Activated CD8-positive, alpha-beta T cell treated with anti-CD3 and anti-CD28 coated beads for 36 hours (primary cell): ENCODE measurements at places on chromosomes 1 and 21.

- H3K27ac ChIP-seq: no peak overlapping the region
- H3K36me3 ChIP-seq: no peaks in the 10 kb centered on the region
- no peaks in the 10 kb centered on the region for H3K27me3 ChIP-seq
- no peak for DNase-seq
- H3K4me1 ChIP-seq: peaks cover 57% of the 10 kb centered on the region
- H3K4me3 ChIP-seq: no peak overlapping the region
These were observed 7.3 kb downstream of the POU2F1 start for GRCh38 chr1:167227934-167228378.

DNA sequence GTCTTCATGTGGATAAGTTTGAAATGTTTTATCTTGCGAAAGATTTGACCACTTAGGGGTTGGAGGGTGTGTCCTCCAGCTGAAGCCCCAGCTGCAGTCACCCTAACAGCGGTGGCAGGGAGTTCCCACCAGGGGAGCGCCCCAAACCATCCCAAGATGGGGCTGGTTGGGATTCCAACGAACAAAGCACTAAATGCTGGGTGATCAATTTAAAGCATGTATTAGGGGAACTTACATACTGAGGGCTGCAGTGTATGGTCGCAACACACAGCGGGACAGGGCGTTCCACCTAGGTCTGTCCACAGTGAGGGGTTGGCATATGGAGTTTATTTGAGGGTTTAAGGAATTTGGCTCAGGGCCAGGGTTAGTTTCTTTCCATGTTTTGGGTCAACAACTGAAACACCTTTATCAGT, 26.3 kb downstream of the SLC37A1 start:
- H3K36me3 ChIP-seq: peaks cover 4% of the 10 kb centered on the region
- no peaks in the 10 kb centered on the region for H3K27me3 ChIP-seq
- H3K4me3 ChIP-seq: no peak overlapping the region
- H3K4me1 ChIP-seq: peaks cover under 1% of the 10 kb centered on the region

DNA sequence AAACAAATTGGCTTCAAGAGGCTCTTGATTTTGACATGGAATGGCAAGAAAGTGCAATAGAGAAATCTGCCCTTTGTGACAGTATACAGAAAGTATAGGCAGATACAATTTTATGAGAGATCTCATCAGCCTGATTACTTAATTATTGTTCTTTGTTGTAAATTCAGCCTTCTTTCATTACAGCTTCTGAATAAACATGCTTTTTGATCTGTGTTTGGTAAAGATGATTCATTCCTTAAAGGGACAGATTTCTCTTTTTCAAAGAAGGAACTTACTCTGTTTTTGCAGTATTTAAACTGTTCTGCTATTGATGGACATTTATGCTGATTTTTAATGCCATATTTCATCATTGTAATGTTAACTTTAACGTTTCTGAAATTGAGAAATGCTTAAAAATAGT, 13.7 kb upstream of the MPC2 start:
- H3K27me3 ChIP-seq: no peaks in the 10 kb centered on the region
- H3K4me1 ChIP-seq: peaks cover 28% of the 10 kb centered on the region

DNA sequence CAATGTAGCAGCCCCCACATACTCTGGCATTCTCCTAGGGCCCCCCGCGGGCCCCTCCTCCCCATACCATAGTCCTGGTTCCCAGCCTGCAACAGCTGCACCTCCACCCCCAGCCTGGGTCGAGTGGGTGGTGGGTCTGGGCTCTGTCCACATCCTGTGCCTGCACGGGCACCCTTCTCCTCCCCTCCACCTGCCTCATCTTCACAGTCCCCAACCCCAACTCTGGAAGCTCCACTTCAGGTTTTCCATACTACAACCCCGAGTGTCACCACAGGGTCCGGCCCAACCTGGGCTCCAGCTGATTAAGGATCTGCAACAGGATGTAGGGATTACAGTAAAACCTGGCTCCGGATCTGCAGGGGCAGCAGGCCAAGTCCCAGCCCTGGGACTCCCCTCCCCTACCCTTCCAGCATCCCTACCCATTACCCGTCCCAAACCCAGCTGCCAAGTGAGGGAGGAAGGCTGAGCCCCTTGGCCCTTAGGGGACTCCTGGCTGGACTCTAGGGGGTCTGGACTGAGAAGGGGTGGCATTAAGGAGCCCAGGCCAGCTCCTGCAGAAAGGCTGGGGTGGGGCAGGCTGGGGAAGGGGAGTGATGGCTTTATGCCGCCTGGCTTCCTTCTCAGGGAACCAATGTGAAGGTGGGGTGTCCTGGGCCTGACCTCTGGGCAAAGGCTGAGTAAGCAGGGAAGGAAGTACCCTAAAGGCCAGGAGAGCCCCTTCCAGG, 116.8 kb downstream of the CASZ1 start:
- no peaks in the 10 kb centered on the region for H3K36me3 ChIP-seq
- no peak overlapping the region for H3K27ac ChIP-seq
- H3K4me3 ChIP-seq: no peak overlapping the region
- DNase-seq: peak; percentile 27
- H3K4me1 ChIP-seq: peaks cover 8% of the 10 kb centered on the region

DNA sequence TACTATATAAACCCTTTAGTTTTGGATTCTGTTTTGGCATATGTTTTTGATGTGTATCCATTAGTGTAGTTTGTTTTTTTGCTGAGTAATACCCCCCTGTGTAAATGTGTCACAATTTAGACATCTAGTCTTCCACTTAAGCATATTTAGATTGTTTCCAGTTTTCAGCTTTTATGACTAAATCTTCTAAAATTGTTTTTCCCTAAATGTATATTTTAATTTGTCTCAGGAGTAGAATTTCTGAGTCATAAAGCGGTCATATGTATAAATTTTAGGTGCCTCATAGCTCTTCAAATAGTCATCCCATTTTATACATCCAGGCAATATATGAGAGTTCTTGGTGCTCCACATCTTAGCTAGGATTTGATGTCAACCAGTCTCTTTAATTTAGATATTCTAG, 1348.0 kb downstream of the MRPL39 start:
- H3K4me1 ChIP-seq: peaks cover 3% of the 10 kb centered on the region
- no peaks in the 10 kb centered on the region for H3K36me3 ChIP-seq
- H3K27ac ChIP-seq: no peak overlapping the region
- DNase-seq: no peak

DNA sequence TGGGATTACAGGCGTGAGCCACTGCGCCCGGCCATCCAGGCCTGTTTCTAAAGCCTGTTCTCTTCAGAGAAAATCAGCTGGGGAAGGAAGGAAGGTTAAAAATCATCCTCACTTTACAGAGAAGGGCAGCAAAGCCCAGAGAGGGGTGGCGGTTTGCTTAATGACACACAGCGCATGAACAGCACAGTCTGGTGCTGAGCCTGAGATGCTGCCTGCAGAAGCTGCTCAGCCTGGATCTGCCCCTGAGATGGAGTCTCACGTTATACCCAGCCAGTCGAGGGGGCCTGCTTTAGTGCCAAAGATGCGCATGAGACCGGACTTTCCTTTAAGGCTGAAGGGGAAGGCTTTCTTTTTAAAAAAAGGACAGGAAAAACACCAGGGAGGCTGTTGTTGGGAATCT, 21.3 kb downstream of the HTR6 start:
- H3K27me3 ChIP-seq: no peaks in the 10 kb centered on the region
- no peak overlapping the region for H3K4me3 ChIP-seq
- no peak overlapping the region for H3K27ac ChIP-seq
- H3K4me1 ChIP-seq: peaks cover 31% of the 10 kb centered on the region

- H3K27me3 ChIP-seq: no peaks in the 10 kb centered on the region
- H3K27ac ChIP-seq: no peak overlapping the region
- H3K36me3 ChIP-seq: peaks cover 8% of the 10 kb centered on the region
- peaks cover 4% of the 10 kb centered on the region for H3K4me1 ChIP-seq
- H3K4me3 ChIP-seq: no peak overlapping the region
These were observed 18.7 kb upstream of the ETS2 start for GRCh38 chr21:38787016-38787415.

GRCh38 chr1:44417351-44418021, 12.4 kb downstream of the RNF220 start:
- no peak overlapping the region for H3K27ac ChIP-seq
- no peak overlapping the region for H3K4me3 ChIP-seq
- H3K27me3 ChIP-seq: peaks cover 61% of the 10 kb centered on the region
- H3K36me3 ChIP-seq: no peaks in the 10 kb centered on the region
- H3K4me1 ChIP-seq: peaks cover 3% of the 10 kb centered on the region
- peak; percentile 6 for DNase-seq

- peaks cover 3% of the 10 kb centered on the region for H3K27me3 ChIP-seq
- no peak overlapping the region for H3K27ac ChIP-seq
- DNase-seq: no peak
- H3K36me3 ChIP-seq: no peaks in the 10 kb centered on the region
- H3K4me3 ChIP-seq: no peak overlapping the region
- no peaks in the 10 kb centered on the region for H3K4me1 ChIP-seq
These were observed 40.8 kb upstream of the C1orf174 start for GRCh38 chr1:3940754-3941345.

DNA sequence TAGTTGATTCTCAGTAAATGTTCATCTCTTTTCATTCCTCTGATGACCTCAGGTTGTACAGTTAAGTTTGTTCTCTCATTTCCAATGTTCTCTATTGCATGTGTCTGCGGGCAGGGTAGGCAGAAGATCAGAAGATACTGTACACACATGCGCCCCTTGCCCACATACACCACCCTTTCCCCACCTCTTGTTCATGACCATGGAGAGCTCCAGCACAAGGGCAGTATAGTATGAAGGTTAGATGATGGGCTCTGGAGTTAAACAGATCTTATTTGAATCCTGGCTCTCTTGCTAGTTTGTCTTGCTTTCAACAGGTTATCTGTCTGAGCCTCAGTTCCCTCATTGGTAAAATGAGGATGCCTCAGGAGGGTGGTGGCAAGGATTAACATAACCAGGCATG, 17.8 kb upstream of the PLD5 start:
- H3K4me3 ChIP-seq: no peak overlapping the region
- peaks cover 1% of the 10 kb centered on the region for H3K27me3 ChIP-seq

GRCh38 chr1:216960716-216961115, 237.5 kb upstream of the ESRRG start:
- H3K4me1 ChIP-seq: no peaks in the 10 kb centered on the region
- no peak overlapping the region for H3K4me3 ChIP-seq
- H3K36me3 ChIP-seq: no peaks in the 10 kb centered on the region
- H3K27ac ChIP-seq: no peak overlapping the region
- DNase-seq: no peak

DNA sequence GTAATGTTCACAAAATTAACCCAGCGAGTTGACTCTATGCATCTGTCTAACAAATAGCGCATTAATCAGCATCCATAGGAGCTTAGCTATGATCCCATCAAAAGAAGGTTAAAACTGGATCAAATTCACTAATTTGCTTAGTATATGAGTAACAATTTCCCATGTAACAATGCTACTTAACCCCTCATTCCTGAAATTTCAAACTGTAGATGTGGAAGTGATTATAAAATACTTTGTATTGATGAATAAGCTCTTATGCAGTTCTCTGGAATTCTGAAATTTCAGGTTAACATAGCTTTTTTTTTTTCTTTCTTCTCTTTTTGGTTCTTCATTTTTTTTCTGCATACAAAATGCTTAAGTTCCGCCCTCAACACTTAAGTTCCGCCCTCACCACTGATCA, 1272.7 kb downstream of the KCNT2 start:
- no peaks in the 10 kb centered on the region for H3K36me3 ChIP-seq
- peaks cover 1% of the 10 kb centered on the region for H3K27me3 ChIP-seq
- H3K27ac ChIP-seq: no peak overlapping the region

GRCh38 chr1:47755101-47755990, 241.8 kb downstream of the TRABD2B start:
- no peaks in the 10 kb centered on the region for H3K36me3 ChIP-seq
- no peaks in the 10 kb centered on the region for H3K4me1 ChIP-seq
- DNase-seq: peak; percentile 73
- peaks cover 5% of the 10 kb centered on the region for H3K27me3 ChIP-seq
- no peak overlapping the region for H3K4me3 ChIP-seq

GRCh38 chr1:173853074-173853473, 14.7 kb downstream of the GAS5 start:
- H3K36me3 ChIP-seq: peaks cover 37% of the 10 kb centered on the region
- no peak for DNase-seq
- no peak overlapping the region for H3K4me3 ChIP-seq
- H3K4me1 ChIP-seq: no peaks in the 10 kb centered on the region

GRCh38 chr1:58779059-58779754, 4.6 kb downstream of the JUN start:
- no peak for DNase-seq
- H3K4me3 ChIP-seq: no peak overlapping the region
- no peak overlapping the region for H3K27ac ChIP-seq

GRCh38 chr1:88175631-88176226, 508.3 kb upstream of the PKN2 start:
- no peaks in the 10 kb centered on the region for H3K36me3 ChIP-seq
- H3K27me3 ChIP-seq: peaks cover 15% of the 10 kb centered on the region
- no peak for DNase-seq

GRCh38 chr1:88867743-88868521, 23.4 kb downstream of the GTF2B start:
- peaks cover 33% of the 10 kb centered on the region for H3K36me3 ChIP-seq
- peak overlapping the region; percentile 28 for H3K4me3 ChIP-seq
- H3K27me3 ChIP-seq: no peaks in the 10 kb centered on the region
- peaks cover 54% of the 10 kb centered on the region for H3K4me1 ChIP-seq
- H3K27ac ChIP-seq: peak overlapping the region; percentile 89
- no peak for DNase-seq

- H3K36me3 ChIP-seq: no peaks in the 10 kb centered on the region
- no peak for DNase-seq
- no peaks in the 10 kb centered on the region for H3K4me1 ChIP-seq
- H3K27me3 ChIP-seq: peaks cover 13% of the 10 kb centered on the region
These were observed 14.0 kb upstream of the ZNF697 start for GRCh38 chr1:119662034-119662437.

- H3K27me3 ChIP-seq: no peaks in the 10 kb centered on the region
- no peaks in the 10 kb centered on the region for H3K4me1 ChIP-seq
- no peak for DNase-seq
- H3K36me3 ChIP-seq: no peaks in the 10 kb centered on the region
These were observed 45.0 kb downstream of the DISP3 start for GRCh38 chr1:11523746-11524464.

- H3K4me3 ChIP-seq: no peak overlapping the region
- H3K27me3 ChIP-seq: peaks cover 3% of the 10 kb centered on the region
- no peaks in the 10 kb centered on the region for H3K4me1 ChIP-seq
- H3K36me3 ChIP-seq: no peaks in the 10 kb centered on the region
These were observed 2.5 kb downstream of the COL6A1 start for GRCh38 chr21:45983981-45984551.
